ENCODE measurements at places on chromosomes 11 and 22. TPM values are rescaled to one million over a fixed set of nuclear protein-coding genes. Genes with fewer than 3 reads are reported as not detected.

DNA sequence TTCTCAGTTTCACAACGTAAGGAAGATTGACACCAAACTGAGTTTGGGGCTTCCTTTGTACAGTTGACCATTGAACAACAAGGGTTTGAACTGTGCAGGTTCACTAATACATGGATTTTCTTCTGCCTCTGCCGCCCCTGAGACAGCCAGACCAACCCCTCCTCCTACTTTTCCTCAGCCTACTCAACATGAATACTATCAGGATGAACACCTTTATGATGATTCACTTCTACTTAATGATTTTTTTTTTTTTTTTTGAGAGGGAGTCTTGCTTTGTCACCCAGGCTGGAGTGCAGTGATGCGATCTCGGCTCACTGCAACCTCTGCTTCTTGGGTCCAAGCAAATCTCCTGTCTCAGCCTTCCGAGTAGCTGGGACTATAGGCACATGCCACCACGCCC is 14.6 kb downstream of the RBM4 start:
- DNase-seq = no peak

- DNase-seq = no peak
Observed at GRCh38 chr11:2153581-2154194, 7.3 kb downstream of the INS start.

- no peak for DNase-seq
Observed at GRCh38 chr22:46376908-46377524, 41.5 kb downstream of the TRMU start.

DNA sequence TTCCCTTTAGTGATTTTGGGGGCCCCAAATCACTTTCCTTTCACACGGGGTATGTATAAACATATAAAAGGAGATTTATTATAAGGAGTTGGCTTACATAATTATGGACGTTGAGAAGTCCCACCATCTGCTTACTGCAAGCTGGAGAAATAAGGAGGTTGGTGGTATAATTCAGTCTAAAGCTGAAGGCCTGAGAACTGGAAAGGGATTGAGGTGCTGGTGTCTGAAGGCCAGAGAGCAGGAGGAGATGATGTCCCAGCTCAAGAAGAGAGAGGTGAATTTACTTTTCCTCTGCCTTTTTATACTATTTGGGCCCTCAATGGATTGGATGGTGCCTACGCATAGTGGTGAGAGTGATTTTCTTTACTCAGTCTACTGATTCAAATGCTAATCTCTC is 1.3 kb upstream of the ZNF202 start:
- no peak for DNase-seq

GRCh38 chr11:27926981-27927481 is 180.9 kb downstream of the KIF18A start:
- DNase-seq = no peak

DNA sequence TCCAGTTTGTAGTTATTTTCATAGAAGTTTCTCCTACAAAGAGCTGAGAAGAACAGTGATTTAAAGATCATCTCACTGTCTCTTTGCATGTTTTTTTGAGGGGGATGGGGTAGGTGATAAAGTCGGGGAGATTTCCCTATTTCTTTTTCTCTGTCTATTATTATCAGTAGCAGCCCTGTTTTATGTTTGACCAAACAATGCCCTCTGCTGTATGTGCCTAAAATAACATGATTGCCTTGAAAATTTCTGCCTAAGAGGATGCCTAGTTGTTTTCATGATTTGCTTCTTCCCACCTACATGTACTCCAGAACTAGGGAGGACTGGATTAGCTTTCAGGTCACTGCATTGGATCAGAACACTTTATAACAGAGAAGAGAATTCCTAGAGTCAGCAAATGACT is 1330.2 kb downstream of the LRRC4C start:
- no peak for DNase-seq

DNA sequence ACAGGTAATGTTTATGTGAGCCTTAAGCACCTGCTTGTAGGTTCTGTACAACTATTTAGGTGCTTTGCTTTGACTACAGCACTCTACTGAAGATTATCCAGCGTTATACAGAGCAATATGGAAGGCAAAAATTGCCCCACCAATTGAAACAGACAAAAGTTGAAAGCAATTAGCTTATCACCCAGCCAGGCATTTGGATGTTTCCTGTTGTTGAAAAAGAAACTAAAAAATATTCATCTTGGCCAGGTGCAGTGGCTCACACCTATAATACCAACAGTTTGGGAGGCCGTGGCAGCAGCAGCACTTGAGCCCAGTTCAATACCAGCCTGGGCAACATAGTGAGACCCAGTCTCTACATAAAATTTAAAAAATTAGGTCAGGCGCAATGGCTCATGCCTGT is 18.5 kb downstream of the ATL3 start:
- no peak for DNase-seq

DNA sequence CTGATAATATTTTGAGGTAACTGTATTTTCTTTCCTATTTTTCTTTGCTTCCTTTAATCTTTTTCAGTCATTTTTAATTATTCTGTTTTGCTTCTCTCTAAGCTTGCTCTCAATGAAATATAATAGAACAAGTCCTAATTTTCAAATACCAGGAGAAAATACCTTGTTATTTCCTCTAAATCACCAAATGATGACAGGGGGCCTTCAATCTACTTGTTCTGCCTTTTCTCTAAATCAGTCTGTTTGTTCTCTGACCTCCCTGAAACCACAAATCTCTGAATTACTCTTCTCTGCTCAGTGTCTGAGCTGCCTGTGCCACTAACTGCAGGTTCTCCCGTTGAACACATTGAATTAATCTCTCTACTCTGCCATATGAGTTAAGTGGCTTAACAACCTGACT is 286.2 kb downstream of the C11orf87 start:
- DNase-seq = no peak

GRCh38 chr11:119424775-119425174 is 1.8 kb upstream of the THY1 start:
- DNase-seq = no peak

GRCh38 chr11:134471087-134471715 is 59.2 kb upstream of the B3GAT1 start:
- DNase-seq = no peak

GRCh38 chr11:20315800-20316199 is 47.7 kb upstream of the HTATIP2 start:
- DNase-seq = no peak

GRCh38 chr11:18449251-18449650 is 6.4 kb upstream of the LDHAL6A start:
- no peak for DNase-seq

- no peak for DNase-seq
Observed at GRCh38 chr22:42726811-42727210, 6.1 kb upstream of the A4GALT start.

- no peak for DNase-seq
Observed at GRCh38 chr11:47289856-47290255, 19.9 kb downstream of the MADD start.

- no peak for DNase-seq
Observed at GRCh38 chr11:125292100-125292499, 127.5 kb downstream of the PKNOX2 start.

DNA sequence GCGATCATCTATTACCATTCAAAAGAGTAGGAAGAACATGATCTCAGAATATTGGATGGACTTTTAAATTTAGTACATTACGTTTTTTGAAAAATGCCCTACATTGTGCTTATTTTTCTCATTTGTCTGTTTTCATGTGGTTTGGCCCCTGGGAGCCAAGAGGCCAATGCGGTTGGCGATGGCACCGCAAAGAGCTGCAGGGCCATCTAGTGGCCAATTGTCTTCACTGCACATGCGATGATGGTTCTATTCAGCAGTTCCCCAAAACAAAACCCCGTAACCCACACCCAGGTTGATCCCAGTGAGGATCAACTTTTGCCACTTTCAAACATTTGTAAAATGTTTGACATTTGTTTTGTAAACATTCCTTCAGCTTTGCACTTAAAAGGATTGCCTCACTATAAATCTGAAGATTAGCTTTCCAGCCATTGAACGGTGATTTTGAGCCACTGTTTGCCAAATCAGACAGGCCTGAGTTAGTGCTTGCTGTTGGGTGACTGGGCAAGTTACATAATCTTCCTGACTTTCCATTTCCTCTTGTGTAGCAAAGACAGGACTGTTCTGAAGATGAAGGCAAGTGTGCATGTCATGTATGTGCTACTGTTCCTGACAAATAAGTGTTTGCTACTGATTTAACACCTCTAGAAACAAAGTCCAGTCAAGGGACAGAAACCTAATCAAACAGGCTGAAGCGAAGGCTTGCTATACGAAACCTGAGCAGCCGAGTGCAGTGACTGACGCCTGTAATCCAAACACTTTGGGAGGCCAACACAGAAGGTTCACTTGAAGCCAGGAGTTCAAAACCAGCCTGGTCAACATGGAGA is 29.2 kb upstream of the XBP1 start:
- DNase-seq = peak; percentile 44

GRCh38 chr11:65104628-65105027 is 7.0 kb upstream of the TM7SF2 start:
- DNase-seq = no peak

DNA sequence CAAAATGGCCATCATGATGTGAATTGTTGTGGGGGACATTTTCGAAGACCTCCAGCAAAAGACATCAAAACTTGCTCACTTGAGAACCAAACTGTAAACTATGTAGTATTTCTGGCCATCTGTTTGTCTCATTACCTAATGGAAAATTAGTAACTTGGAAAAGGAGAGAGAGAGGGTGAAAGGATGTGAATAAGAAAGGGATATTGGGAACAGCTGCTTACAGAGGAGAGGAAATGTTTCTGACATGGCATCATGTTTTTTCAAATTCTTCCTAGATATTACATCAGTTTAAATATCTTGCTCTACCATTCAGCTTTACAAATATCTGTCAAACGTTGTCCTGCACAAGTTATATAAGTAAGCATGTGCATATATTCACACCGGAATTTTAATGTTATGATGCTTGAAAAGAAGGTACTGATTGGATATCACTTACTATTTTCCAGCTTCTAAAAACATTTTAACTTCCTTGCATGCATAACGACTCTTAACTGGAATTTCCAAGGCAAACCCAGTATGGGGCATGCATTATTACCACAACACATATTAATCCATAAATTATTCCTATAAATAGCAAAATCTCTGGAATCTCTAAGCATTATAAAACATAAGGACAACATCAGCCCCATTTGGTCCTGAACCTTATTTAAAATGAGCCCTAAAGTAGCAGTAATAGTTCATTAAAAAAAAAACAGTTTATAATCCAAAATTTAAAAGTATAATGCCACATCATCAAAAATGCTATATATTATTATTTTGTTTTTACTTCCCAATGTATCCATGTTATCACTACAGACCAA is 20.0 kb downstream of the GUCY1A2 start:
- no peak for DNase-seq

GRCh38 chr11:129268371-129268770 is 76.2 kb upstream of the ARHGAP32 start:
- no peak for DNase-seq

GRCh38 chr22:30205281-30206115 is 41.1 kb downstream of the LIF start:
- DNase-seq = peak; percentile 77

DNA sequence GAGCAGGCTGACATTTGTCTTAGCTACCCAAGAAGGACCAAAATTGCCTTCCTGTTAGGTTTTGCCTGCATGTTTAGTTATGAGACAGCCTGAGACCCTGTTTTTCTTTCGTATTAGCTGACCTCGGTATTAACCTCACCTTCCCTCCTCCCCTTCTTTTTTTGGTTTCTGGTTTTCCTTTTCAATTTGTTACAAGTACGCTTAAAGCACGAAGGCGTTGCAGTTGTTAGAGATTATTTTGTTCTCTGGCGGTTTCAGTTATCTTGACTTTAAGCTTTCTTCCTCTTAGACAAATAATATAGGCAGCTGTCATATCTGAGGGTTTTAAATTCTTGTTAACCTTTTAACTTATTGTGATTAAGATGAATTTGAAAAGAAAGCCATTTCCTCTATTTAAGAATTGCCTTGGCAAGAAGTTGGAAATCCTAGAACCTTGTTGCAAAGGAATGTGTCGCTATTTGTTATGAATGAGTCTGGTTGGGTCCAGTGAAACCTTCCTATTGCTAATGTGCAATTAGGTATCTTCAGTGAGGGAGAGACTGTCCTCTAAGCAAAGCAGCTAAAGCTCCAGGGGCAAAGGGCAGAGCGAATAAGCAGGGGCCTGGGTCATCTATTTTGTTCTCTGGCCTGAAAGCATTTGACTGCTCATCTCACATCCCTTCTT is 45.7 kb downstream of the PACS1 start:
- no peak for DNase-seq

- DNase-seq = no peak
Observed at GRCh38 chr11:67484847-67485311, 2.1 kb downstream of the AIP start.

DNA sequence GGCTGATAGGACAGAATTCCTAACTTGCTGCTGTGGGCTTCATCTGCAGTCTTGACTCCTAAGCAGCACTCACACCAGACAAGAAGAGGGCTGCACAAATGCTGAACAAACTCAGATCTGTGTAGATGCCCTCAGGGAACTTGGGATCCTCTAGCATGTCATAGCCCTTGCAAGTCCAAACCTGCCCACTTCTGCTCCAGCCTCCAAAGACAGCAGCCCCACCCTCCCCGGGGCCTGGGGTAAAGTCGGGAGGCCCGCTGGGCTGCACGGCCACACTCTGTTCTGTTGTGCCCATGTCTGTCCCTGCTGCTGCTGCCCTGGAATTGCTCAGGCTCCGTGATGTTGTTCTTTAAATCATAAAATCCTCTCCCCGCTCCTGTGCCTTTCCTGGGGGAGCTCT is 28.3 kb downstream of the DRD2 start:
- no peak for DNase-seq

DNA sequence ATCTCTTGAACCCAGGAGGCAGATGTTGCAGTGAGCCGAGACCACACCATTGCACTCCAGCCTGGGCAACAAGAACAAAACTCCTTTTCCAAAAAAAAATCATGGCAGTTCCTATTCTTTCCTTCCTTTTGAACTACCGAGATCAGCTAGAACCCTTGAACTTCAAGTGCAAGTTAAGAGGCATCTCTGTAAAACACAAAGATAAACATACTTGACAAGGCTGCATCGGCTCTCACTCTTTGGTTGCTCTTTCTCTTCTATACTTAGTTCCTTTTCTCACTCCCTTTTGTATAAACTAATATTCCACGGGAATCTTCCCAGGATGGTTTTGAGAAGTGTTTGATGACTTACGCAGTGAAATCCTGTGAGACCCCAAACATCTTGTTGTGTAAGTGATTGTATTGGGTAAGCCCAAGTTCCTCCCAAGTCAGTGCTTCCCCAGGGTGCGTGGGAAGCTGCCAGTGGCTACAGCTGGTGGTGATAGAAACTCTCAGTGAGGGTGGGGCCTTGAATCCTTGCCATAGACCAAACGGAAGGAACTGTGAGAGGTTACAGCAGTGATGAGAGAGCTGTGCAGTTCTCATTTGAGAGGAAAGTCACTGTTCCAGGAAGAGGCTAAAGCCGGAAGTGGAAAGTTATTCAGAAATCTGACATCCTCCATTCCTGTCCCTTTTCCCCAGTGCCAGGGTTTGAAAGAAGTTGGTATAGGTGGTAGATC is 24.1 kb upstream of the CDC42EP2 start:
- DNase-seq = peak; percentile 87

- peak; percentile 44 for DNase-seq
Observed at GRCh38 chr22:46650078-46650810, 30.1 kb downstream of the GRAMD4 start.

GRCh38 chr11:64110465-64111375 is 55.2 kb downstream of the MACROD1 start:
- DNase-seq = no peak

The OR52D1 gene
- total RNA-seq = not detected

The IGSF9B gene
- 2.5 TPM for total RNA-seq

The KDM4E gene
- total RNA-seq = not detected

The GGTLC2 gene
- not detected for total RNA-seq

The FUT4 gene
- total RNA-seq = 1.9 TPM

The A4GALT gene
- total RNA-seq = 5.8 TPM

The DDX25 gene
- total RNA-seq = not detected

The CLDN5 gene
- 104 TPM for total RNA-seq

The GLYAT gene
- total RNA-seq = 0.24 TPM

All from gastrocnemius medialis (tissue), 4 donors.